ENCODE measurements at places on chromosomes 2 and 18. TPM values are rescaled to one million over a fixed set of nuclear protein-coding genes. Genes with fewer than 3 reads are reported as not detected.

- no peak for DNase-seq
- no peak overlapping the region for H3K4me3 ChIP-seq
- H3K36me3 ChIP-seq, result no peaks in the 10 kb centered on the region
- no peaks in the 10 kb centered on the region for H3K27me3 ChIP-seq
- no peak overlapping the region for H3K27ac ChIP-seq
These were observed 284.9 kb downstream of the OSR1 start for GRCh38 chr2:19073522-19073921.

MAPK4 gene
- total RNA-seq, result 0.62 TPM

APCDD1 gene
- total RNA-seq, result 333 TPM

GRCh38 chr2:104734937-104735586 lies 118.9 kb upstream of the POU3F3 start:
- no peak overlapping the region for H3K27ac ChIP-seq
- no peak for DNase-seq
- H3K36me3 ChIP-seq, result no peaks in the 10 kb centered on the region
- no peaks in the 10 kb centered on the region for H3K27me3 ChIP-seq

HOXD8 gene
- total RNA-seq, result 56.8 TPM

SERPINB10 gene
- not detected for total RNA-seq

- H3K4me1 ChIP-seq, result no peaks in the 10 kb centered on the region
- H3K27me3 ChIP-seq, result peaks cover 4% of the 10 kb centered on the region
- H3K4me3 ChIP-seq, result no peak overlapping the region
- H3K36me3 ChIP-seq, result no peaks in the 10 kb centered on the region
- no peak overlapping the region for H3K27ac ChIP-seq
- no peak for DNase-seq
These were observed 10.9 kb downstream of the PTGR3 start for GRCh38 chr18:75198036-75198435.

- no peak overlapping the region for H3K4me3 ChIP-seq
- H3K4me1 ChIP-seq, result no peaks in the 10 kb centered on the region
- DNase-seq, result no peak
These were observed 398.7 kb upstream of the SALL3 start for GRCh38 chr18:78580835-78581339.

TMX3 gene
- 56.0 TPM for total RNA-seq

ALPG gene
- total RNA-seq, result not detected

GRCh38 chr18:58695772-58696171 lies 24.5 kb downstream of the MALT1 start:
- no peaks in the 10 kb centered on the region for H3K27me3 ChIP-seq
- peaks cover 10% of the 10 kb centered on the region for H3K4me1 ChIP-seq
- no peak for DNase-seq
- no peaks in the 10 kb centered on the region for H3K36me3 ChIP-seq
- no peak overlapping the region for H3K4me3 ChIP-seq

- no peaks in the 10 kb centered on the region for H3K27me3 ChIP-seq
- peaks cover under 1% of the 10 kb centered on the region for H3K36me3 ChIP-seq
- no peak overlapping the region for H3K27ac ChIP-seq
- H3K4me1 ChIP-seq, result no peaks in the 10 kb centered on the region
These were observed 40.4 kb downstream of the KIDINS220 start for GRCh38 chr2:8796878-8797550.

DNA sequence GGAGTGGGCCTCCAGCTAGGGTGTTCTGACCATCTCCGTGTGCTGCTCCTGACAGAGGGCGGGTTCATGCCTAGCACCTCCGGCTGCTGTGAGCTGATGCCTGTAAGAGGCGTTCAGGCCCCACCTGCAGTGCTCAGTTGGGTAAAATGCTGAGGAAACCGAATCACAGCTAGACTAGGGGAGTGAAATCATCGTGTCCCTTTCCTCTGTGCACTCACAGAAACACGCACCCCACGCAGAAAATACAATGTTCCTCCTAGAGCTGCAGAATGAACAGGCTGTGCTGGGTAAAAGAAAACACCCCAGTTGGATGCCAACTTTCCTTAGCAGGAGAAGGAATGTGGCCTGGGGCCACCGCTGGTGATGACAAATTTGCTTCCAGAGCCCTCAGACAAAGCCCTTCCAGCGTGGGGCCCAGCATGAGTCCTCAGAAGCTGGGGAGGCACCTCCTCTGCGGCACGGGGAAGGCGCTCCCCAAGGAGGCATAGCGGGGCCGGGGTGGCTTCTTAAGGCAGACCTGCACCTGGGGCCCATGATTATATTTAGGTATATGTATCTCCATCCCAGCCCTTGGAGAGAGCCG lies 16.3 kb upstream of the ARHGEF4 start:
- H3K4me3 ChIP-seq, result no peak overlapping the region
- H3K4me1 ChIP-seq, result peaks cover 5% of the 10 kb centered on the region
- DNase-seq, result no peak
- H3K27ac ChIP-seq, result no peak overlapping the region
- H3K27me3 ChIP-seq, result no peaks in the 10 kb centered on the region
- no peaks in the 10 kb centered on the region for H3K36me3 ChIP-seq

ZNF521 gene
- not detected for total RNA-seq

GRCh38 chr2:18136881-18137475 lies 258.5 kb downstream of the KCNS3 start:
- peaks cover 19% of the 10 kb centered on the region for H3K4me1 ChIP-seq
- no peak overlapping the region for H3K4me3 ChIP-seq
- H3K36me3 ChIP-seq, result no peaks in the 10 kb centered on the region

DNA sequence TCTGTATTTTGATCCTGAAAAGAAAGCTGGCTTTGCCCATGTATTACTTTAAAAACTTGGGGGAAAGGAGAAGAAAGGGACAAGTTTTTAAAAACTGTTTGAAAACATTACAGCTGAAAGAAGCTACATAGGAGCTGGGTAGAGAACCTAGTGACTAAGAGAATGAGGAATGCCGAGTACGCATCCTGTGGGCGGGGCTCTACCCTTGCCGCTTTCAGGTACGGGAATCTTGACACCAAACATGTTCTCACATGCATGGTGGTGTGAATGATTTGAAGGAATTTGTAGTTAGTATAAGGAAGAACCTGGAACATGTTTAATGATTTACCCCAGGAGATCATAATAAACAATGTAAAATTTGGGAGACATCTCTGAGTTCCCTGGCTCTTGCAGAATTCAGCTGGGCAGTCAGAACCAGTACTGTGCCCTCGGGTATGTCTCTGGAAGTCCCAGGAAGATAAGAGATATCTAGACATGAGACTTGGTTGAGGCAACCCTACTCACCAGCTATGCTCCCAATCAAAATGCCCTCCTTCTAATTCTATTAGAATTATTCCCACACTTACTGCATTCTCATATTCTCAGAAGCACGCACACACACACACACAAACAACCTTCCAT lies 16.5 kb upstream of the TGFA start:
- DNase-seq, result no peak
- H3K36me3 ChIP-seq, result no peaks in the 10 kb centered on the region
- H3K27ac ChIP-seq, result no peak overlapping the region
- H3K4me3 ChIP-seq, result no peak overlapping the region
- H3K27me3 ChIP-seq, result peaks cover 51% of the 10 kb centered on the region

TFPI gene
- 36.3 TPM for total RNA-seq

DNA sequence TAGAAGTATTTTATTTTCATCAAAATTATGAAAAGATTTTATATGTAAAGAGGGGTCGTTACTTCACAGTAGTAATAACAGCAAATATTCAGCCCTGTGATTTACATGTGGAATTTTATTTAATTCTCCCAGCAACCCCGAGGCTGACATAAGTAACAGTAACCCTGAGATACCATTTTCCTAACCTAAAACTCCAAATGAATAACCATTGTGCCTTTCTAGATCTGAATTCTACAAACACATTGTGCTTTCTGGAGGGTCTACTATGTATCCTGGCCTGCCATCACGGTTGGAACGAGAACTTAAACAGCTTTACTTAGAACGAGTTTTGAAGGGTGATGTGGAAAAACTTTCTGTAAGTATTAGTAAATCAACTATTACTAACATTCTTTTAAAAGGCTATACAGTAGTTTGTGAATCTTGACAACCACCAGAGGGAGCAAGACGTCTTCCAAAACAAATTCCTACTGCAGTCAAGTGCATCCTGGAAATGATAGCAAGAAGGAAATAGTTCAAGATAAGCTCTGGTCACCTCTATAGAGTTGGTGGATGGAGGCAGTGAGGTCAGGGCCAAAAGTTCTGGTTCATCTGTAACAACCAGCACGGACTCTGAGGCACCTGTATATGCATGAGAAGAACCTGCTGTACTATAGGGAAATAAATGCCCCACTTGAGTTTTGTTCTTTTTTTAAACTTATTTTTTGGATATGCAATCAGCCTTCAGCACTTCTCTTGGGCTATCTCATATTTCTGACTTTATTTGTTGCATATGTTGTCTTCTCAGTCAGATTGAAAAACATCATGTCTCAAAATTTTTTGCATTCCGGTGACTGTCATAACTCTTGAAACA lies 37.4 kb downstream of the ACTR2 start:
- DNase-seq, result peak; percentile 84
- H3K4me1 ChIP-seq, result peaks cover 27% of the 10 kb centered on the region
- no peaks in the 10 kb centered on the region for H3K27me3 ChIP-seq
- no peak overlapping the region for H3K27ac ChIP-seq
- peaks cover 23% of the 10 kb centered on the region for H3K36me3 ChIP-seq

GRCh38 chr2:82340578-82341053 lies 2036.1 kb upstream of the LRRTM1 start:
- no peak for DNase-seq
- H3K27ac ChIP-seq, result no peak overlapping the region
- no peaks in the 10 kb centered on the region for H3K27me3 ChIP-seq
- no peaks in the 10 kb centered on the region for H3K4me1 ChIP-seq
- H3K36me3 ChIP-seq, result no peaks in the 10 kb centered on the region
- H3K4me3 ChIP-seq, result no peak overlapping the region

DNA sequence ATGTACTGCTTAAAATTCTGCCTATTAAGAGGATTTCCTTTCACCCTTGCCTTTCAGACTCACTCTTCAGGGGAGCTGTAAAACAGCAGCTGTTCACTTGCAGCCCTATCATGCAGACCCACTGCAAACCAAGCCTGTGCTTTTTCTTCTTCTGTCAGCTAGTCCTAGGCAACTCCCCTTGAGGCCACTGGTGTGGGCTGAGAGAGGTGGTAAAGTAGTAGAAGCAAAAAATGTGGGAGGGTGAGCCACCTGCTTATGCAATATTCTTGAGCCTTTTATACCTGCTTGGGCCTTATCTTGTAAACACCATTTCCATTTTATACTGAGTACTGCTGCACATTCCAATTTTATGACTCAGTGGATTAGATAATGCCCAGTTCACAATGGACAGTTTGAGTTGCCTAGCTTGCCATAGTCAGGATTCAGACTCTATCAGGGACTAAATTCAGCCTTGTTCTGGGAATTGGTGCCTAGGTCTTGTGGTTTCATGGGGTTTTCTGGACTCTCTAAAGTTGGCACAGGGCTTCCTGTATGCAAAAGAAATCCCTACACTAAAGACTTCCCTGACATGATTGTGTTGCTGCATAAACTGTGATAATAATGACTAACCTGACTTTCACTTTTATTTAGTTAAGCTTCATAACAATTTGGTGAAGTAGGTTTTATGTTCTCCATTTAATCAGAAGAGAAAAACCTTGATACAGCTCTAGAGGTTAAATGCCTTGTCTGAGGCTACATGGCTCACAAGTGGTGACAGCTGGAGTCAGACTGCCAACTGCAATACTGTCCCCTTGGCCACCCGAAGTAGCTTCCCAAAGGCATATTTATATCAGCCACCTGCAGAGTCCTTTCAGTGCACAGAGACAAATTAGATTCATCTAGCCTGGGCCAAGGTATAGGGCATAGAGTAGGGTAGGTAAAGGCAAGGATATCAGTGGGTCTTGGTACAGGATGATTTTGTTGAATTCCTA lies 47.4 kb upstream of the KDM3A start:
- peak; percentile 44 for DNase-seq
- peaks cover 10% of the 10 kb centered on the region for H3K4me1 ChIP-seq
- H3K36me3 ChIP-seq, result no peaks in the 10 kb centered on the region
- no peak overlapping the region for H3K4me3 ChIP-seq

- no peak for DNase-seq
- peaks cover 7% of the 10 kb centered on the region for H3K4me1 ChIP-seq
- H3K27ac ChIP-seq, result no peak overlapping the region
- H3K36me3 ChIP-seq, result no peaks in the 10 kb centered on the region
These were observed 312.2 kb upstream of the FAM98A start for GRCh38 chr2:33911327-33911726.

GRCh38 chr18:64244571-64244970 lies 95.7 kb upstream of the LINC00305 start:
- no peak overlapping the region for H3K4me3 ChIP-seq
- no peaks in the 10 kb centered on the region for H3K27me3 ChIP-seq
- peak; percentile 69 for DNase-seq
- no peak overlapping the region for H3K27ac ChIP-seq
- peaks cover 15% of the 10 kb centered on the region for H3K4me1 ChIP-seq
- H3K36me3 ChIP-seq, result no peaks in the 10 kb centered on the region

GRCh38 chr18:48230467-48231113 lies 178.6 kb downstream of the ZBTB7C start:
- H3K27ac ChIP-seq, result no peak overlapping the region
- no peak overlapping the region for H3K4me3 ChIP-seq
- peaks cover 9% of the 10 kb centered on the region for H3K4me1 ChIP-seq
- H3K36me3 ChIP-seq, result no peaks in the 10 kb centered on the region

ATP6V1B1 gene
- total RNA-seq, result 6.5 TPM

GRCh38 chr2:98175811-98176210 lies 88.8 kb downstream of the VWA3B start:
- no peak overlapping the region for H3K4me3 ChIP-seq
- no peaks in the 10 kb centered on the region for H3K4me1 ChIP-seq
- no peak overlapping the region for H3K27ac ChIP-seq
- no peak for DNase-seq
- H3K27me3 ChIP-seq, result peaks cover 58% of the 10 kb centered on the region

PARD6G gene
- total RNA-seq, result 10.2 TPM

GPR45 gene
- not detected for total RNA-seq

SGO2 gene
- total RNA-seq, result 37.3 TPM

DNA sequence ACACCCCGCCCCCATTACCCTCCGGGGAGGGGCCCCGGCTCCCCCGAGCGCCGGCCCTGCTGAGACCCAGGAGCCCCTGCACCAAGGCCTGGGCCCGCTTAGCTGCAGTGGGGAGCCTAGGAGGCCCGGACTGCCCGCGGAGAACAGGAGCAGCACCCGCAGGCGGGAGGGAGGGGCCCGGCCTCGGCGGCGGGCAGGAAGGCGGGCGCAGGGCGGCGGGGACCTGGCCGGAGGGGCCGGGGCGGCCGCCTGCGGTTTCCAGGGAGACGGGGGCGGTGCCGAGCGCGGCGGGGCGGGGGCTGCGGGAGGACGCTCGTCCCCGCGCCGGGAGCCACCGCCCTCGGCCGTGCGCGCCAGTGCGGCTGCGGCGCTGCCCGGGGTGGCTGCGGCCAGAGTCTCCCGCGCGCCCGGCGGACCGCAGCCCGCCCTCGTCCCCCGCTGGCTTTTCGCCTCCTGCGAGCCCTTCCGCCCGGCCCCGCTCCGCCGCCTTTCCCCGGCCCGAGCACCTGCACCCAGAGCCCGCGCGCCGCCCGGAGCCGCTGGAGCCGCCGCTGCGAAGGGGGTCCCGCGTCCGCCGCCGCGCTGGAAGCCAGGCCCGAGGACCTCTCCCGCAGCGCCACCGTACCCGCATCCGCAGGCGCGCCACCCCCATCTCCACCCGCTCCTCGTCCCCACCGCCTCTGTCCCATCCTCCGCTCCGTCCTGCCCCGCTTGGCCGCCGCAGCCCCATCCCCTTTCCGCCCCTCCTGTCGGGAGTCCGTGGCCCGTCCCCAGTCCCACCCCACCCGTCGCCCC lies 17.2 kb downstream of the GPC1 start:
- H3K27me3 ChIP-seq, result peaks cover 7% of the 10 kb centered on the region
- no peaks in the 10 kb centered on the region for H3K36me3 ChIP-seq
- peak overlapping the region; percentile 52 for H3K4me3 ChIP-seq
- no peaks in the 10 kb centered on the region for H3K4me1 ChIP-seq
- peak; percentile 19 for DNase-seq

TGFA gene
- total RNA-seq, result 0.13 TPM

Measured in A673 (cell line).